ENCODE measurements at places on chromosomes 6 and 20.
A peak's percentile ranks its signal among the peaks of the same experiment; 100 is the strongest.

- no peak for DNase-seq
Measured at GRCh38 chr20:1137236-1137635, 18.8 kb downstream of the PSMF1 start.

DNA sequence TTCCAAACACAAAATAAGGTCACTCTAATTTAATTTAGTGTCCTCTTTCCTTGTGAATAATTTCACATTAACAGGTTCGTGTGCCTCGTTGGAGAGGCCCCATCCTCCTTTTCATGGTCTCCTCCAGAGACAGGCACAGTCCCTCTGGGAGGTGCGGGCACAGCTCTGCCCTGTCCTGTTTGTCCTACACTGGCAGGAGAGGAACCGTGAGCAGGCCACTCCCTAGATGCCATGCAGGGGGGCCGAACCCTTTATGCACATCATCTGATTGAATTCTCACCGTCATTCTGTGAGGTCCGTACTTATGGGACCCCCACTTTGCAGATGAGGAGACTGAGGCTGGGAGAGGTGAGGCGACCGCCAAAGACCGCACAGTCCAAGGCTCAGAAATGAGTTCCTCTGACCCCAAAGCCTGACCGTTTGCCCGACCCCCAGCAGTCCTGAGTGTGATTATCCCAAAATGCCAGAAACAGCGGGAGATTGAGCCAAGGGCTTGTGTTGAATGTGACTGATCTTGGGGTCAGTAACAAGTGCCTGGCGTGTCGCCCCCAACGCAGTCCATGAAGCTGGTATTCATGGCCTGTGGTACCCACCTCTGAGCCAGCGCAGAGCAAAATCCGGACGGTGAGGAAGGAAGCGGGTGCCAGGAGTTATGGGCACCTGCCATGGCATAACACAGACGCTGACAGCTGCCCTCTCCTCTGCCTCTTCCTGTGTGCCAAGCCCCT, 43.5 kb downstream of the PMEPA1 start:
- no peak for DNase-seq

DNA sequence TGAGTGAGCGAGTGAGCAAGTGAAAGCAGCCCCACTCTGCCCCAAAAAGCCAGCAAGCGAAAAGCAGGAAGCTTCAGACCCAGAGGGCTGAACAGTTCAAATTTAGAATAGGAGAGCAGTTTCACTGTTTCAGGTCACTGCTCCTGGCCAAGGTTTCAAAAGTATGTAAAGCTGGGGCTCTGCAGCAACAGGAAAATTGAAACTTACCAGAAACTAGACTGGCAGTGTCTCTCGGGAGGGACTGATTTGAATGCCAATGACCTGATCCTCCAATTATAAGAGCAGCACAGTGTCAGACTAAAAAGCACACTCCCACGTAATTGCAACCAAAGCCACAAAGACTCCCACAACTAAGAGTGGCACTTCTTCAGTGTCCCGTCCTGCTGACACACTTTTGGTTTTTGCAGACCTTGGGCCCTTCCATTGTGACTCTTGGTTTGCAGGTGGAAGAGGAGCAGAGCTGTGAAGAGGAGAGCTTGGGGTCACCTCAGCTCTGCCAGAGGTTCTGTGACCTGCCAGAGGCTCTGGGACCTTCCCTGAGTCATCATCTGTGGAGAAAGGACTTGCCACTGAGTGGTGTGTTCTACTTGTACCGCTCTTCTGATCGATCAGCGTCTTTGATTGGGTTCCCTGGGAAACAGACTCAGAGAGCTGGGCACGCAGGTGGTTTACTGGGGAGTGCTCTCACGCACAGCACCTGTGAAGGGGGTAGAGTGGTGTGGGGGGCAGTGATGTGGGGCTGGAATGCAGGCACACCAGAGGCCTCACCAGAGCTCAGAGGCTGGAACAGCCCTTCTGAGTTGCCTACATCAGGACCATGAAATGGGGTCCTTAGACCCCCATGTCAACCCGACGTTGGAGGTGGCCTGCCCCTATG, 52.7 kb upstream of the PTGIS start:
- no peak for DNase-seq

- no peak for DNase-seq
Measured at GRCh38 chr6:147071776-147072175, 132.4 kb upstream of the STXBP5 start.

- no peak for DNase-seq
Measured at GRCh38 chr20:1651268-1652058, 6.1 kb downstream of the SIRPG start.

GRCh38 chr6:38484656-38485055, 155.1 kb downstream of the BTBD9 start:
- DNase-seq = no peak

GRCh38 chr6:114833211-114833610, 490.4 kb upstream of the HS3ST5 start:
- DNase-seq = no peak

DNA sequence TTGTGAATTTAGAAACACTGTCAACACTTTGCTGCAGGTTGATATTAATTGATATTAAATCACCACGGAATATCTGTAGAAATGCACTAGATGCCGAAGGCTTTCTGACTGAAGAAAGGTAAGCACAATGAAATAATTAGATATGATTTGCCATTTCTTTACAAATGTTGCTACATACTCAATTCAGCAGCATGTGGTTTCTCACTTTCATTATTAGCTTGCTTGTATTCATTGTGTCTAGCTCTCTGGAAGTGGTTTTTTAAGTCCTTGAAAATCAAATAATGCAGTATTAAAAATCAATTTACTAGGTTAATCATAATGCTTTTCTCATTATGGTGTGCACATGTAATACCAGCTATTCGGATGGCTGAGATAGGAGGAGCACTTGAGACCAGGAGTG, 231.3 kb upstream of the MARCKS start:
- no peak for DNase-seq

DNA sequence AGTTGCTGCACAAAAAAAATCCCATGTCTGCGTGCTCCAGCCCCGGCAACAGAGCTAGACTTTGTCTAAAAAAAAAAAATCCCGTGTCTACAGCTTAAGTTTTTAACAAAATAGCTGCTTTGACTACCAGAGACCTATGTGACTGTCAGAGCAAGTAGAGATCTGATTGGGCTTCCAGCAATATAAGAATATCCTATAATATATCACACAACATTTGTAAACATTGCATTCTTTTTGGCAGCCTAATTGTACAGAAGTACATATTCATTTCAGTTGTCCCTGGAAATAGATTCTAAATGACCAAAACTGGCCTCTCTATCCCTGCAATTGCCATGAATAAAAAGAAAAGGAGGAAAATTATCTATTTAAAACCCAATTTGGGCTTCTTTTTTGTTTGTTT, 139.5 kb upstream of the RNF217 start:
- DNase-seq = no peak

DNA sequence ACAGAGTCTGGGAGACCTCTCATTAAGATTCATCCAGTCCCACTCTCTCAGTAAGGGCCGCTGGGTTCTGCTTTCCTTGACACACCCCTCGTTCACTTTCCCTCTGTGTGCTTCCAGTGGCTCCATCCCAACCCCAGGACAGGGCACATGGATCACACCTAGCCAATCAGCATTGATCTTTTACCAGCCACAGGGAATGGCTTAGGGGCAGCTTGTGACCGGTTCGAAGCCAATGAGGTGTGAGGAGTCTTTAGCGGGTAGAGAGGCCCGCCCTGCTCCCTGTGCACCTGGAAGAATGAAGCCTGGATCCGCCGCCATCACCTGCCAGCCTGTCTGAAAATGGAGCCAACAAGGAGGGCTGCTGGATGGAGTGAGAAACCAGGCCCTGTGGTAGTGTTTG, 35.2 kb upstream of the OVOL2 start:
- DNase-seq = no peak

- no peak for DNase-seq
Measured at GRCh38 chr20:44065401-44066340, 121.3 kb downstream of the JPH2 start.

DNA sequence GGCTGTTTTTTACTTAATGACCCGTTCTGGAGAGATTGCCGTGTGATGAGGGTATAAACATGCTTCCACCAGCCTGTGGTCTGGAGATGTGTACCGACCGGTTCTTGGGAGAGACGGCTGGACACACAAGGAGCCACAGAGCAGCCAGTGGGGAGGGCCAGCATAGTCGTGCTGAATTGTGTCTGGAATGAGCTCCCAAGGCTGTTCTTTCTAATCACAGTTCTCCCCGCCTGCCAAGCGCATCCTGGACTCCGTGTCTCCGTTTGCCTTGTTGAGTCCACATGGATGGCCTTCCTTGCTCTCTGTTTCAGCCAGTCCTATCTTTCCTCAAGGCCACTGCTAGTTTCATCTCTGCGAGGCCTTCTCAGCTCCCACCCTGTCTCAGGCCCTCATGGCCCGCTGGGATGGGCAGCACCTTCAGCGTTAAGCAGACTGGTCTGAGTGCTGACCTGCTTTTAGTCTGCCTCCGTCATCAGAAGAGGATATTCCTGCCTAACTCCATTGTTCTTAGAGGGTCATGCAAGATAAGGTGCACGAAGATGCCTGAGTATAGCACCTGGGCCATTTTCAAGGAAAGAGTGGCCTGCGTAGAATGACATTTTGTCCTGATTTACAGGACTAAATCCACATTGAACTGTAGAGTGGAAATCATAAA, 20.6 kb downstream of the MANBAL start:
- DNase-seq = no peak

- DNase-seq = peak; percentile 2
Measured at GRCh38 chr6:70107852-70108629, 194.8 kb downstream of the COL9A1 start.

DNA sequence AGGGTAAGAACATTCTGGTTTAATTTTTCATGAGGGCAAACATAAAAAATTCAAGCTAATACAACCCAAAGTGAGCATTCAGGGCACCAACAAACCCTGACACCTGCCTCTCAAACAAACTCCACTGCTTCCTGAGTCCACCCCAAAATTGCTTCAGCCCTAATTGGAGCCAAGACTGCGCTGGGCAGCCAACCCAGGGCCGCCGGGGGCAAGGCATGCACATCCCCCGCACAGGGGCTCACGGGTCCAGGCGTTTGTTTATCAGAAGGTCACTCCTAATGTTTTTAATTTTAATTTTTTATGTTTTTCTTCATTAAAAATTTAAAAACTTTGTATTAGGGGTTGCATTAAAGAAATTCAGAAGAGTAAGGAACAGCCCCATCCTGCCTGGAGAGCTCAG, 459.1 kb upstream of the CDH4 start:
- no peak for DNase-seq

DNA sequence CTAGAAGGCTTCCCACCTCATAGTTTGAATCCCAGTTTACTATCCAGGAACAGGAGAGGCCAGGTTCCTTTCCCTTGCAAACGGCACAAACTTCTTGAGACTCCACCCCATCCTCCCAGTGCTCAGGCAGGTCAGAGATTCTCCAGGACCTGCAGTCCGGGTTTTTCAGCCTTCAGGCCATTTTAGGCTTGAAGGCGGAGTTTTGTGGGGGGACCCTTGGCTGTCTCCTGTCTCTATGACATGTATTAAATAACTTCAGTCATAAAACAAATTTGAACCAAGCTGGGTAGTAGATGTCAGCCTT, 230.1 kb downstream of the NFATC2 start:
- DNase-seq = no peak

GRCh38 chr6:113089056-113089455, 741.9 kb downstream of the RFPL4B start:
- no peak for DNase-seq

DNA sequence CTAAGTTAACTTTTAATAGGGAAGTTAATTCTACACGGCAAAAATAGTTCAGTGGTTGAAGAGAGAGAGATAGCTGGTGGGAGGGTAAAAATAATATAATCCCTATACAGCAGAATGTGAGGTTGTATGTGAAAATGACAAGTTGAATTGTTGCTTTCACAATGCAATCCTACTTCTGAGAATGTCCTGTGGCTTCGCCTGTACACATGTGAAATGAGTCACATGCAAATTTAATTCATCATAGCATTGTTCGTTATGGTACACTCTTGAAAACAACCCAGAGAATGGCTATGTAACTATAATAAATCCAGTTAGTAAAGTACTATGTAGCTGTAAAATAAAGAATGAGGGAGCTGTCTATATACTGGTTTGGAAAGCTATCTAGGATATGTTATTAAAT, 46.0 kb upstream of the HINT3 start:
- DNase-seq = no peak

DNA sequence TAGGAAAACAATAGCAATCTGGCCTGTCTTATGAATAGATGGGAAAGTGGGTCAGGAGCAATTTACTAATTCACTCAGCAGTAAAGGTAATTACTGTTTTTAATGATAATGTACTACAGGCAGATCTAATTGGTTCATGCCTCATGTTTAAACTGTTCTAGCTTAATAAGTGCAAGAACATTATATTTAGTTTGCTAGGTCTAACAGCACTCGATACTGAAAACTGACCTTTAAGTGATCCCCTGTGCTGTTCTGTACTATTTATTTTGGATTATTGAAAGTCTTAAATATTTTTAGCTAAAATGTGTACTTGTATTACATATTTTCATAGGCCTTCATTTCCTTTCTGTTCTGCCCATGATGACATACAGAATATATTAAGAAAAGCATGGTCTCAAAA, 998.0 kb upstream of the GJE1 start:
- peak; percentile 1 for DNase-seq

- DNase-seq = no peak
Measured at GRCh38 chr20:19826179-19826914, 68.3 kb downstream of the RIN2 start.

- DNase-seq = no peak
Measured at GRCh38 chr20:41098703-41099250, 38.6 kb upstream of the PLCG1 start.

GRCh38 chr6:108407904-108408827, 113.3 kb downstream of the AFG1L start:
- no peak for DNase-seq

DNA sequence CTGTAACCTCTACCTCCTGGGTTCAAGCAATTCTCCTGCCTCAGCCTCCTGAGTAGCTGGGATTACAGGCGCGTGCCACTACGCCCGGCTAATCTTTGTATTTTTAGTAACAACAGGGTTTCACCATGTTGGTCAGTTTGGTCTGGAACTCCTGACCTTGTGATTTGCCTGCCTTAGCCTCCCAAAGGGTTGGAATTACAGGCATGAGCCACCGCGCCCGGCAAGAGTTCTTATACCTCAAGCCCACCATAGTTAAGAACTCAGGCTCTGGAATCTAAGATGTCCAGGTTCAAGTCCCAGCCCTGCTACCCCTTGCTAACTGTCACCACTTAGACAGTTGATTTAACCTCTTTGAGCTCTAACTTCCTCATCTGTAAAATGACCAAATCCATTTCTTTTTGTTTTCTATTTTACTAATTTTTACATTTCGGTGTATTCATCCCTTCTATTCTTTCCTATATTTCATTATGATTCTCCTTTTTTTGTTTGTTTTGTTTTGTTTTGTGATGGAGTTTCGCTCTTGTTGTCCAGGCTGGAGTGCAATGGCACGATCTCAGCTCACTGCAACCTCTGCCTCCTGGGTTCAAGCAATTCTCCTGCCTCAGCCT, 104.8 kb upstream of the ZNF217 start:
- DNase-seq = no peak

- DNase-seq = no peak
Measured at GRCh38 chr6:92608751-92609150, 810.6 kb downstream of the EPHA7 start.

DNA sequence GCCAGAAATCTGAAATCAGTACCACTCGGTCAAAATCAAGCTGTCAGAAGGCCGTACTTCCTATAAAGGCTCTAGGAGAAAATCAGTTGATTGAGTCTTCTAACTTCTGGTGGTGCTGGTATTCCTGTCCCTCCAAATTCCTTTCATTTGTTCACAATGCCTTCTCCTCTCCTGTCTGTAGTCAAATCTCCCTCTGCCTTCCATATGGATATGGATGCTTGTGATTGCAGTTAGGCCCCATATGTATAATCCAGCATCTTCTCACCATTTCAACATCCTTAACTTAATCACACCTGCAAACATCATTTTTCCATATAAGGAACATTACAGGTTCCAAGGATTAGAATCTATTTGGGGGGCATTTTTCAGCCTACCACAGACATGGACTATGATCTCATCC, 287.8 kb upstream of the THEMIS start:
- DNase-seq = no peak

Measured in NCI-H1092 (cell line).